Hippocampal formation (tissue), 2 donors: ENCODE measurements at places on chromosomes 16 and 17.

DNA sequence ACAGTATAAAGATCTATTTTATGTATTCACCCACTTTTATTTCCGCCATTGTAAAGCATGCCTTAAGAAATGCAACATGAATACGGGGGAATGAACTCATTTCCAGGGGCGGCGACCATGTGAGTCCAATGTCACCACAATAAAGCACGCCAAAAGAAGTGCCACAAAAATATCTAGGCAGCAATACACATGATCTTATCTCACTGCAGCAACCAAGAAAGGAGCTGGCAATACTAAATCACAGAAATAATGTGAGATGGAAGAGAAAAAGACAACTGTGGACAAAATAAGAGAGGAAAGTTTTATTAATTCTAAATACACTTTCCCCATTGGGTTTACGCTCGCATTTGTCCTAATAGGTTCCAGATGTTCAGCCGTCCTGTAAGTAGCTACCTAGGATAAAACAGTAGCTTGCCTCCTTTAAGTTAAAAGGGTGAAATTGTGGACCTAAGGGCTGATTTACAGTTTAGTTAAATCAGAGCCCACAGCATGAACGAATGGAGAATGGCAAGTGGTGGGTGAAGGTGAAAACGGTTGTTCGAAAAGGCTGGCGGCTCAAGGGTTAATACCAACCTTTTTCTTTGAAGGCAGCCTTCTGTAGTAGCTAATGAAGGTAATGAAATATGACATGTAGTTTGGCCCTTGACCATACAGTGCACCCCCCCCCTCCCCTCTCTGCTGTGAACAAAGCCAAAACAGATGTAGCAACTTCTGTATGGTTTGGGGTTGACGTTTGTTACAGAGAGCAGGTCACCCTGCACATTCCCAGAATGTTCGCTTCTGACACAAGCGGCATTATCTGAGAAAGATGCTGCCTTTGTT, 504.2 kb upstream of the PSMD7 start:
- no peak for DNase-seq

DNA sequence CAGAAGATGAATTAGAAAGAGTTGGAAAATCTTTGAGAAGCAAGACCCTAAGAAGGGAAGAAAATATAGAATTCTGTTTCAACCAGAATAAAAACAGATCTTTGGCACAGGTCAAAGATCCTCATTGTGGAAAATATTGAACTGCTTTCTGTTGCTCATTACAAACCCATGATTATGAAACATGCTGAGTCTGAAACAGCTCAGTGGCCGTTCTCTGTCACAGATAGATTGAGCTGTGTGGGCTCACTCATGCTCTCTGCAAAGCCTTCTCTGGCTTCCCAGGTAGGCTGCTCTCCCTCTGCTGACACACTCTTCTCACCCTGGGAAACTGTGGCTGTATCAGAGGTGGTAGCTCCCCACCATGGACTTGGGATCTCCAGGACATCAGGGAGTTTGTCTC, 3.4 kb upstream of the KRT38 start:
- no peak for DNase-seq

GRCh38 chr17:79657036-79657435, 46.2 kb upstream of the RBFOX3 start:
- no peak for DNase-seq

- DNase-seq = no peak
These were observed 134.7 kb downstream of the SOX9 start for GRCh38 chr17:72255481-72255880.

- no peak for DNase-seq
These were observed 992 bp downstream of the NLRC3 start for GRCh38 chr16:3576211-3576610.

DNA sequence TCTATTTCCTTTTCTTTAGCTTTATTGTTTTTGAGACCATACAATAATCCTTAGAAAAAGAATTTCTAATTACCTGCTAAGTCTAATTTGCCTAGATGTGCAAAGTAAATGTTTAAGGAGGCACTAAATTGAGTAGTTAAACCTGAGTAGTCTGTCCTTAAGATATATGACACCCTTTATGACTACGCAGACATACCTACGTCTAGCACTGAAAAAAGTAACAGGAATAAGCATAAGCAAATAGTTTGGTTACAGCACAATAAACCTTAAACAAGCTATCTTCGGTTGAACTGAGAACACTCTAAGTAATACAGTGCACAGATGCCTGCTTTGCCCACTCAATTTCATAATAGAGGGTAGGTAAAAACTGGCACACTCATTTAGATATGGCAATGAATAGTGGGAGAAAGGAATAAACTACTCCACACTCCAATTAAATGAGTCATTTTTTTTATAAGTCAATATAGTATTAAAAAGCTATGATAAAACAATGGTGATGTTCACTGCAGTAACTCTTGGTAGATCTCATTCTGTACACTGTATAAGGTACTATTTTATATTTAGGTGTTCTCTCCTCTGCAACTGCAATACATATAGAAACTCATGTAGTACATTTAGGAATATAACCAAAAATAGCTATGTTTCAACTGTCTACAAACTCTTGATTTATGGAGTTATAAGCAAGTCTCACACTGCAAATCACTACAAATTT, 19.7 kb upstream of the INTS2 start:
- no peak for DNase-seq

DNA sequence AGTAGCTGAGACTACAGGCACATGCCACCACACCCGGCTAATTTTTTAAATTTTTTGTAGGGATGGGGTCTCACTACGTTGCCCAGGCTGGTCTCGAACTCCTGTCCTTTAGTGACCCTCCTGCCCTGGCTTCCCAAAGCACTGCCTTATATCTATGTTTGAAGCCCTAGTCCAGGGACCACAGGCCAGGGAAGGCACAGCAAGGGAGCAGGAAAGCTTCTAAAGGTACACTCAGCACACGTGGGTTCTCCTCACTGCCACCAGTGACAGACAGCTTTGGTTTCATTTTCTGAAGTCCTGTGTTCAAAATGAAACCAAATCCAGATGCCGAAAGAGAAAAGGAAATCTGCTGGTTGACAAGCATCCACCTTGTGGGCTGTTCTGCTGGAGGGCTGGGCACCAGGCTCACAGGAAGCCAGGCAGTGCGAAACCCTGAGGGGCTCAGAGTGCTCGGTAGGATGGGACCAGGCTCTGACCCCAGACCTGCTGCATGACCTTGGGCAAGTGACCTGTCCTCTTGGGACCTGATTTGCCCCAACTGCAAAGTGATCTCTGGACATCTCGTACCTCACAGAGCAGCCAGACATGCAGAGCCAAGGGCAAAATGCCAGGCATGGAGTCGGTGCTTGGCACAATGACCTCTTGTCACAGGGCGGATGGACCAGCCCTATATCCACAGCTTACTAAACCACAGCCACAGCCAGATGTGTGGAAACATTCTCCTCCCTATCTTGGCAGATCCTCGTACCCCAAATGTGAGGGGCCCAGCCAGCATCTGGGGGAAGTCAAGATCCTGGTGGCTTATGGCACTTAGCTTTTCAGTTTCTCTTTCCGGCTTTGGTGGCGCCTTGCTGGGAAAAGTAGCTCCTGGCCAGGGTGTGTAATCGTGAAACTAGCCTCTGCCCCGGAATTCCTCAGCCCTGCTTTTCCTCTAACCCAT, 2.8 kb upstream of the SOCS1 start:
- peak; percentile 61 for DNase-seq

- DNase-seq = no peak
These were observed 202.2 kb downstream of the ENGASE start for GRCh38 chr17:79276821-79277220.

GRCh38 chr16:72098936-72099335, 5.3 kb downstream of the DHX38 start:
- no peak for DNase-seq

DNA sequence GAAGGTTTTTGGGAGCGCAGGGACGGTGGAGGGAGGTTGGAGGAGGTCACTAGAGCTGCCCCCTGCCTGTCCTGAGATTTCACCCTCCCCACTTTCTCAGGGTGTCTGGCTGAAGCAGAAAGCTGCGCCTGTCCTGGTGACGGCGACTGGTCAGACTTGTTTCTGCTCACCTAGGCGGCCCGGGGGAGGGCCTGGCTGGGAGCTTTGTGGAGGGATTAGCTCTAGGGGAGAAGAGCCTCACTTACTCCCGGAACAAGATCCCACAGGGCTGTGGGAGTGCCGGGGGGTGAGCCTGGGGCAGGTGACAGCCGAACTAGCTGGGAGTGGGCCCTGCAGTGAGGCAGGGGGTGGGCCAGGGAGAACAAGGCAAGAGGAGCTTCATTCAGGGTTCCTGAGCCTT, 11.5 kb downstream of the NHERF1 start:
- no peak for DNase-seq
